ENCODE measurements at places on chromosomes 4 and X.

DNA sequence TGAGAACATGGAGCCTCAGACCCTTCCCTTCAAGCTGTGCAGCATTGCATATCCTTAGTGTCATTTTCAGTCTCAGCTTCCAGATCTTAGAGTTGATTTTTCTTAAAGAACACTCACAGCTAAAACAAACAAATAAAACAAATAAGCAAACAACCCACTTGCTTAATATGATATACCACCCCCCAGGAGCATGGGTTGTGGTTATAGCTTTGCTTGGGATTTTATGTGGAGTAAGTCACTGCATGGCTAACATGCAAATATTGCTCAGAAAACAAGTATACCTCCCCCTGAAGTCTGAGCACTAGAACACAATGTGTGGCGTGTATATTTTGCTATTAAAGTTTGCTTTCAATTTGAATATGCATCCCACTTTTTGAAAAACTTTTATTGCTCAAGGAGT, 78.6 kb downstream of the MGST2 start:
- DNase-seq: no peak

DNA sequence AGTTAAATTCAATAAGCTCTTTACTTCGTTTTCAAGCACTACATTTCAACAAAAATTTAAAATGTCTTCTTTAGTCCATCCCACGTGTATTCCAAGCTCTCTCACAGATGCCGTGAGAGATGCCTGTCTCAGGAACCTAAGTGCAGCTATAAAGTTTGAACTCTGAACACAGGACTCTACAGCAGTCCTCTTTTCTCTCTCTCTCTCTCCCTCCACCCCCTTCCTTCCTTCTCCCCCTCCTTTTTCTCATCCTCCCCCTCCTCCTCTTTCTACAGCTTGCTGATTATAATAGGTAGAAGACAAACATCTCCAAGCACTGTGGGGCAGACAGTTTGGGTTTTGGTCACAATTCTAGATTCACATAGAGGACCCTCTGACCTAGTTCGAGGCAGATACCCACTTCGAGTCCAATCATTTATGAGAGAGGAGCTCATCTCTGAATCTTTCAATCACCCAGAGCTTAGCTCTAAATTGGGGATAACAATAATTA, 31.5 kb upstream of the DCLK2 start:
- DNase-seq: no peak

DNA sequence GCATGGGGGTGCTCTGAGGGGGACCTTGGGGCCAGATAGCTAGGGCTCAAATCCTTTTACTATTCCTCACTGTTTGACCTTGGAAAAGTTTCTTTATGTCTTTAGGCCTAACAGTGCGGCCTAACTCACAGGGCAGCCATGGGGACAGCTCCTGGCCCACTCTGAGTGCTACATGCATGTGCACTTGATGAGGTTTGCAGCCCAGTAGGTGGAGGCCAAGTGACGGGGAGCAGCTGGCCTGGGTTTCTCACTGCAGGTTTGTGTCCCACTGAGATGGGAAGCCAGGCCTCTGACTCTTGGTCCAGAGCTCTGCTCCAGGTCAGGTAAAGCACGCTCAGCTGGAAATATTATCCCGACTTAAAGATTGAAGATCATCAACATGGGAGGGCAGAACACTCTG, 102.8 kb downstream of the SLC2A9 start:
- no peak for DNase-seq

DNA sequence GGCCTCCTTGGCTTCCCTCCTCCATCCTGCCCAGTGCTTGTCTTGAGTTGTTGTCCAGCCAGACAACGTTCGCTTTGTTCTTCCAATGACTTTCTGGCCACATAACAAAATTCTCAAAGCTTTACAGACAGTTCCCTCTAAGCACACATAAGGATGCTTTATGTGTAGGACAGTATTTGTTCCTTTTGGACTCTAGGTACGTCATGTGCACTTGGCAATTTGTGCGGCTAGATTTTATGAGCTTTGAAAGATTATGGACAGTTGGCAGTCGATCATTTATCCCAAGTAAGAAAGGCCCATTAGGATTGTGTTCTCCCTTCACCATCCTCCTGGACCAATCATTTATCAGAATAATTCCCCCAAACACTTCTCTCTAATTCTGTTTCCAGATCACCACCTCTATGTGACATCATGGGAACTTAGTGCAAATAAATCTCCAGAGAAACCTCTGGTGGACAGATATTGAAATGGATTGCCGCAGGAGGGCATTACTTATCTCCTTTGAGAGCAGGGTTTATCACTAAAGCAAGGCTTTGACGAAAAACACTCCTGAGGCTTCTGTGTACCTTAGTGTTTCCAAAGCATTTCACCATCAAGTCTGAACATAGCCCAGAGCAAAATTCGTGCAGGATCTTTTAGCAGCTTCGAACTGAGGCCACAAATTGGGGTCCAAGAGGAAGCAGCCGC, 77.4 kb upstream of the BMPR1B start:
- no peak for DNase-seq

- no peak for DNase-seq
Observed at GRCh38 chr4:31126881-31127398, 406.8 kb downstream of the PCDH7 start.

DNA sequence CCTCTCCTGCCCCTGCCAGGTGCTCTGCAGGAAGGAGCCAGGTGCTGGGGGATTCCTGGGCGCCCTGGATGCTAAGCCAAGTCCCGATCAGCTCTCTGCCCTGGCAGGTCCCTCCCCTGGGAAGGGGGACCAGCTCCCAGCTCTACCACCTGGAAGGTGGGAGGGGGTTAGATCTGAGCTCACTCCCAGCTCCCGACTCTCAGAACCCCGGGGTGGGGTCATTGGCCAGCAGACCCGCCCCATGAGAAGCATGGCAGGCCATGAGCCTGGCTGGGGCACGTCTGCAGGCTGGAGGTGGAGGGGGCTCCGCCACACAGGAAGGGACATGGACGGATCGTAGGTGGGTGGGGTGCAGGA, 83.4 kb upstream of the NKX1-1 start:
- DNase-seq: no peak

DNA sequence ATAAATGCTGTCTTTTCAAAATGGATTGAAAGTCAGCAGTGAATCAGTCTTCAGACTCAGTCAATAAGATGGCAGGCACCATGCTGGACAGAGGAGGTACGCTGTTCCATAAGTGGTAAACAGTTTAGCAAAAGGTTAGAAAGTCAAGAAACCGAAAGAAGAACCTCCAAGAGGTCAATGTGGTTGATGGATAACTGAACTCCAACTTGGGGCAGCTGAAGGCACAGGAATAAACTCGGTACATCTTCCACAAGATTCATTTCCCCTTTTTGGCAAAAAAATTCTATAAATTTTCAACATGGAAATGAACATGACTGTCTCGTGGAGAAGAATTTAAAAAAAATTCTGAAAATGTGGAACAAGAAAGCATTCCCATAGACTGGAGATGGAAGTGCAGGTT, 18.4 kb upstream of the SEL1L3 start:
- DNase-seq: peak; percentile 43

- DNase-seq: peak; percentile 57
Observed at GRCh38 chr4:139229534-139230039, 50.4 kb downstream of the MGARP start.

DNA sequence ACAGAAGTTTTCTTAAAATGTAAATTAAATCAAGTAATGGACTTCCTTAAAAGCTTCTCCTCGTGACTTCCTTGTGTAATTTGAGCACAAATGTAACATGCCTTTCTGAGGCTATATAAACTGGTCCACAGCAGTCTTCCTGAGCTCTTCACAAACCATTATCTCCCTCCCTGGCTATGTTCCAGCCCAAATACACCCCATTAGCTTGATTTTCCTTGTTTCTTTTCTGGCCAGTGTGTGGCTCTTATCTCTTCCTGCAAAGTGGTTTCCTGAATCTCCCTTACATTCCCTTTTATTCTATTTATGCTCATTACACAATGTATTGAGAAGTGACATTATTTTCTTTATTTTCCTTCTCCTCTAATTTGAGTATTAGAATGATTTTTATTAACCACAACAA, 1085.3 kb upstream of the PCDH10 start:
- no peak for DNase-seq

GRCh38 chr4:147334478-147334877, 146.4 kb upstream of the EDNRA start:
- DNase-seq: no peak

DNA sequence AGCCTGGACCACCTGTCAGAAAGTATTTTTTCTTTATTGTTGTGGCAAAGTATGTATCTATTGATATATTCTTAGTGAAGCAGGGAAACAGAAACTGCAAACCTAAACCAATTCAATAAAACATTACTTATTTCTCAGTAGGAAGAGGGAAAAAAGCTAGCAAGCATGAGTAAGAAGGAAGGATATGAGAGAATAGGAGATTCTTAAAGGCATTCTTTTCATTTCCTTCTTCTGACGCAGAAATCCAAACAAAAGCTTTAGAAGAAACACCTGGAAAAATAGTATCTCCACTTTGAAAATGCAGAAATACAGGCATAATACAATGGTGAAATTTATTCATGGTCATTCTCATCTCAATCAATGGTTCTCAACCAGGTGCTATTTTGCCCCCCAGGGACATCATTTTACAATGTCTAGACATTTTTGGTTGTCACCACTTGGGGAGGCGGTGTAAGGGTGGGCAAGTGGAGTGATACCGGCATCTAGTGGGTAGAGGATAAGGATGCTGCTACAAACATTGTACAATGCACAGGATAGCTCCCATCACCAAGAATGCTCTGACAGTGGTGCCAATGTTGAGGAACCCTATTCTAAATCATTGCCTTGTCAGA, 21.7 kb upstream of the ATXN3L start:
- DNase-seq: peak; percentile 2
